CD4-positive, CD25-positive, alpha-beta regulatory T cell (primary cell): ENCODE measurements at places on chromosomes 12 and 14. TPM values are rescaled to one million over a fixed set of nuclear protein-coding genes. Genes with fewer than 3 reads are reported as not detected.
A peak's percentile ranks its signal among the peaks of the same experiment; 100 is the strongest.

Gene SELPLG
- 816 TPM for polyA plus RNA-seq

GRCh38 chr14:68040633-68041369, 221.2 kb downstream of the RAD51B start:
- no peak for DNase-seq

Gene ZBTB39
- 1.8 TPM for polyA plus RNA-seq

- no peak for DNase-seq
Observed at GRCh38 chr12:89943463-89943862, 234.8 kb upstream of the ATP2B1 start.

DNA sequence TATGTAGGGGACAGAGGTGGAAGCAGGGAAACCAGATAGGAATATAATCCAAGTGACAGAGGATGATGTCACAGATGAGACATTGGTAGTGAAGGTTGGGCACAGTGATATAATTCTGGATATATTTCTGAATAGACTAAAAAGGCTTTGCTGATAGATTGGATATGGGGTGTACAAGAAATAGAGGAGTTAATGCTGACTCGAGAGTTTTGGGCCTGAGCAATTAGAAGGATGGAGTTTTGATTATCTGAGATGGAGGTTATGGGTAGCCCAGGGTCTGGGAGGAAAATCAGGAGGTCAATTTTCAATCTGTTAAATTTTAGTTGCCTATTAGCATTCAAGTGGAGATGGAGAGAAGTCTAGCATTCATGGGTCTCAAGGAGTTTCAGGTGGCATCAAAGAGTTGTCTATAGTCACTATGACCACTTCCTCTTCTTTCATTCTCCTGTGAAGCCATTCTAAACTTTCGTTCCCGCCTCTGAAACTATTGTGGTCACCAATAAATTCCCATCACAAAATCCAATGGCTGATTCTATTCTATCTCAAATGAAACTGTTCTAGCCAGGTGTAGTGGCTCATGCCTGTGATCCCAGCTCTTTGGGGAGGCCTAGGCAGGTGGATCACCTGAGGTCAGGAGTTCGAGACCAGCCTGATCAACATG, 10.6 kb upstream of the ANO6 start:
- no peak for DNase-seq

GRCh38 chr12:66829660-66830325, 150.9 kb upstream of the GRIP1 start:
- DNase-seq = peak; percentile 20

GRCh38 chr14:93104961-93105360, 10.8 kb downstream of the ITPK1 start:
- DNase-seq = no peak

- DNase-seq = peak; percentile 6
Observed at GRCh38 chr12:41277100-41277945, 89.2 kb downstream of the PDZRN4 start.

GRCh38 chr12:1325666-1326065, 268.7 kb downstream of the FBXL14 start:
- DNase-seq = no peak

Gene HPD
- not detected for polyA plus RNA-seq

- no peak for DNase-seq
Observed at GRCh38 chr12:70031046-70031445, 206.0 kb downstream of the MYRFL start.

GRCh38 chr14:22226381-22226780, 362.6 kb downstream of the DAD1 start:
- DNase-seq = peak; percentile 44

Gene RERG
- not detected for polyA plus RNA-seq

Gene PAH
- not detected for polyA plus RNA-seq

- no peak for DNase-seq
Observed at GRCh38 chr12:116727261-116727660, 10.6 kb downstream of the SPRING1 start.

Gene CMKLR1
- 0.28 TPM for polyA plus RNA-seq

DNA sequence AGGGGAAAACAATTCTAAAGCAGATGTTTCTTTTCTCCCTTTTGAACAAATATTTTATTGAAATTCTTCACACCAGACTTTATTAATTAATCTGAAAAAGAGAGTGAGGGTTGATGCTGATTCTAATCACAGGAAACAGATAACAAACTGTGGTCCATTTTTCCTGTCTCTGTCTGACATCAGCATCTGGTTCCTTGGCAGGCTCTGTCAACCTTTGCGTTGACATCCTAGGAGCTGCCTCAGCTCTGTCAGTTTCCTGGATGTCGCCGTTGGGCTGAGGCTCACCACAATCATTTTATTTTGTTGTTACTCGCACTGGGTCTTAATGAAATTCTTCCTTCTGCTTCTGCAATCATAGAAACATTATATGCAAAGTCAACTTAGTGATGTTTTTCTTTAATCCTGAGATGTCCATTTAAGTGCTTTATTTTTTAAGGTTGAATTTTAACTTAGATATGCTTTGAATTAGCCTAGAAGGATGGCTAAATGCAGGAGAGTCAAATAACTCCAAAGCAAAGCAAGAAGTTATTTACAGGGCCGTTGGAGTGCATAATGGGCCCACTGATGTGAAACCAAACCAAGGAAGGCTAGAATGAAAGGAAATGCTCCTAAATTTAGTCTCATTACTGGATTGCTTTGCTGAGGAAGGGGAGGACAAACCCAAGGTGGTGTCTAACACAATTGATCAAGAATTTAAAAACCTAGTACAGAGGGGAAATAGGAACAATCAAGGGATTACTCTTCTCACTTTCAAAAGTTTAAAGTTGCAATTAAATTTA, 542.4 kb downstream of the FLRT2 start:
- no peak for DNase-seq

DNA sequence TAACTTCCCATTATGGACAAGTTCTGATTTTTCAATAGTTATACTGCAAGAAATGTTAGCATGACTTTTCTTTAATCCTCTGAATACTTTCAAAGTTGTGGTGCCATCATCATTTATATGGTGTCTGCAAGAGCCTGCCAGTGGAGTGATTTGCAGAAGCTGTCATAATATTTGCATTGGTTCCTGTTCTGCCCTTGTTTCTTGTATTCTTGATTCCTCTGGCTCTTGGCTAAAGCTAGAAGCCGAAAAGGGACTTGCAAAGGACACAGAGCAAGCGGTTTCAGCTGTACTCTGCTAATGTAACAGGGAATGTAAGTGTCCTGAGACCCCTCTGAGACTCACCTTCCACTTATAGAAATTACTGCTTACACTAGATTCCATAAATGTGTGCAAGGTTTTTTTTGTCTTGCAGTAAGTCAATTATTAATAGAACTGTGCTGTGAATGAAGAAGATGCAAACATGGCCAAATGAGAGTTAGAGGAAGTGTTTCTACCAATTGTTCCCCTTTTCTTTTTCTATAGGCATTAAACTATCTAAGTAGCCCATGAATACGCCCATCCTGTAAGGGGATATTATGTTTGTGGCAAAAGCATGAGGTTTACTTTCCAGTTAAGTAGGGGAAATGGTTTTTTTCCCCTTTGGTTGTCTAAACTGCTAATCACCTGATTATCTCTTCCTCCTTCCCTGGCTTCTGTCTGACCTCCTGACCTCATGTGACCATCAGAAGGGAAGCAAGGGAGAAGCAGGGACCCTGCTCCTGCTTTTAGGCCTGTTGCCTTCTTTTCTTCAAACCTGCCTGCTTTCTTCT, 5.3 kb downstream of the DYRK4 start:
- DNase-seq = no peak

DNA sequence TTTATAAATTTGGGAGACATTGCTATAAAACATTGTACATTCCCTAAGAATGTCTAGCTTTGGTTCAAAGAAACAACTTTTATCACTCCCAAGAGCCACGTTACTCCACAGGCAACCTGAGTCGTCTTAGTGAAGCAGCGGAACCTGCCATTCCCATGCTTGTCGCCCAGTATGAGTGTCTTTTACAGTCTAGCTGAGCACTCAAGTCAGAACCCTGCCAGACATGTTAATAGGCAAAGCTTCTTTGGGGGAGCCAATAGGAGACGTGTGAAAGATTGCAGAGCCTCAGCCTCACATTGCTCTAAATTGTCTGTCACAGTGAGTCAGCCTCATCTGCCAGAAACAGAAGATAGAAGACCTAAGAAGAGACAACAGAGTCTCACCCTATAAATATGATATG, 541.6 kb upstream of the FLRT2 start:
- no peak for DNase-seq

DNA sequence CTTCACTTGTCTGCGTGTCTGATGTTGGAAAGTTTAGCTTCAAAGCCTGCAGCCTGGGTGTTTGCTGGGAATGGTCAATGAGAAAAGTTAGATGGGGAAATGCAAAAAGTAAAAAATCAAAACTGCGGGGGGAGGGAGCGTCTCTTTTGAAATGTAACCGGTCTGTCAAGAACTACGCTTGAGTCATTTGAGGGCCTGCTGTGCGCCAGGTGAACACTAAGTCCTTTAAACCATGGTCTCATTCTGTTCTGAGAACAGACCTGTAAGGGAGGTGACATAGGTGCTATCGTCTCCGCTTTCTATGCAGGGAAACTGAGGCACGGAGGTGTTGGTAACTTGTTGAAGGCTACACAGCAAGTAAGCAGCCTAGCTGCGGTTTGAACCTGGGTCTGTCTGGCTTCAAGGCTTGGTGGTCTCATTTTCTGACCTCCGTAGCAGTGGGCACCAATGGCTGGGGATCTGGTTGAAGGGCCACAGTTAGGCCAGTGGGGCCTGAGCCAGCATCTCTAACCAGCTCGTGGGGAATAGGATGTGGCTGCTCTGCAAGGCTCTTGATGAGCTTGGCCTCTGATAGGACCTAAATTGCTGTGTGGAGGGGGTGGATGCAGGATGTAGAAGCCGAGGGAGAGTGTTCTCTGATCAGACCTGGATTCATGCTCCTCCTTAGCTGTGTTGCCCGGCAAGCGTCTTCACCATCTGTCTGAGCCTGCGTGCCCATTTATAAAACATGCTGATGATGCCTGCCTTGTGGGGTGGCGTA, 41.5 kb downstream of the KCTD10 start:
- DNase-seq = no peak

GRCh38 chr14:84976805-84977204, 553.1 kb upstream of the FLRT2 start:
- DNase-seq = no peak

GRCh38 chr14:23793532-23793931, 157.4 kb downstream of the DHRS2 start:
- no peak for DNase-seq

Gene KRT79
- polyA plus RNA-seq = not detected

Gene TPH2
- not detected for polyA plus RNA-seq

Gene RNF212B
- polyA plus RNA-seq = not detected

GRCh38 chr12:117007577-117007976, 91.6 kb downstream of the TESC start:
- no peak for DNase-seq

Gene NRXN3
- not detected for polyA plus RNA-seq

Gene CAPS2
- 1.5 TPM for polyA plus RNA-seq

GRCh38 chr14:68362846-68363245, 430.0 kb downstream of the ZFP36L1 start:
- DNase-seq = no peak

Gene GLT1D1
- polyA plus RNA-seq = not detected

Gene CCDC196
- not detected for polyA plus RNA-seq

DNA sequence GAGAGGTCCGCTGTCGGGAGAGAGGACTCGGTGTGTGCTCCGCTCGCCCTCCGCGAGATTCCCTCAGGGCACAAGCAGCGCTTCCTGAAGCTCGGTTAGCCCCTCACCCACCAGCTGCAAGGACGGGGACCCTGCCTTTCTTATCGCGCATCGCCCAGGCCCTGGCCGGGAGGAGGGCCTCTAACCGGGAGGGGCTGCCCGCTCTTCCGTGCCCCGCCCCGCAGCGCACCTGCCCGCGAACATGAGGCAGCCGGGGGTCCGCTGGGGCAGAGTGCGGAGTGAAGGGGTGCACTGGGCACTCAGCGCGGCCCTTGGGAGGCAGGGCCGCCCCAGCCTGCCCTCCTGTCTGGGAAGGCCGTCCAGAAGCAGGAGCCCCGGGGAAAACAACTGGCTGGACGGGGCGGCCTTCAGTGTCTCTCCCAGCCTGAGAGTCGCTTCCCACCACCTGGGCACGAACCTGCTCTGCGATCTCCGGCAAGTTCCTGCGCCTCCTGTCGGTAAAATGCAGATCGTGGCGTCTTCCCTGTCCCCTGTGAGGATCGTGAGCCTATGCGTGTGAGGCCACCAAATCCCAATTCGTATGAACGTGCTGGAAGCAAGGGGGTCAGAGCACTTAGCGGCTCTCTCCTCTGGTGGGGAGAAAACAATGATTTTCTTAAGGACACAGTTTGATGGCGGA, 28.0 kb upstream of the ADIPOR2 start:
- DNase-seq = peak; percentile 13

DNA sequence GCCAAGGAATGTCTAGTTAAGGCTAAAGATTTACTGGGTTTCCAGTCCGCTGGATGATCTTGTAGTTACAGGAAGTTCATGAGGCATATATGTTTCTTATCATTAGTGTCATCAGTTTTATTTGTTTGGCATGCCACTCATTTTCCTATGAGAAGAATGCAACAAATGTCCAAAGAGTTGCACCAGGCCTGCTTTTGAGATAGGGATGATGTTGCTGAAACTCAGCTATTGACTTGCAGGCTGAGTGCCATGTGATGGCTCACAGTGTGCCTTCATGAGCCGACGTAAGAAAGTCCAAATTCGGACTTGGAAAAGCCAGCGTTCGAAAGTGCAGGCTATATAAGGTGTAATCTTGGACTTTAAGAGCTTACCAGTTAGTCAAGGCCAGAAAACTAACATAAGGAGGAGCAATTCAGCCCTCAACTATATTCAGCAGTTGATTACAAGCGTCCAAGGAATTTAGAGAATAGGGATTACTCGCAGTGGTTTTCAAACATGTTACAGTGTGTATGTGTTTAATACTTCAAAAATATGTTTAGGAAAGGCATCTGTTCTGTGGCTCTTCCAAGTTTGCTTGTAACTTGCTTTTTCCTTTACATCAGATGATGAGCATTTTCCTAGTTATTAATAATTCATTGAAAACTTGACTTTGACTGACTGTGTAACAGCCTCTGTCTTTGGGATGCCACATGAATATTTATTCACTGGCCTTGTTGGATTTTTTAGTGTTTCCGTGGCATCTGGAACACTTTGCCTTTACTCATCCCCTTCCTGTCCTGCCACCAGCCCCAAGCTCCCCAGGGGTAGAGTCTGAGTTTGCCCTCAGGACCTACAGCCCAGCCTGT, 101.3 kb downstream of the LGMN start:
- no peak for DNase-seq

Gene ARHGAP9
- polyA plus RNA-seq = 177 TPM

Gene SMIM41
- not detected for polyA plus RNA-seq

DNA sequence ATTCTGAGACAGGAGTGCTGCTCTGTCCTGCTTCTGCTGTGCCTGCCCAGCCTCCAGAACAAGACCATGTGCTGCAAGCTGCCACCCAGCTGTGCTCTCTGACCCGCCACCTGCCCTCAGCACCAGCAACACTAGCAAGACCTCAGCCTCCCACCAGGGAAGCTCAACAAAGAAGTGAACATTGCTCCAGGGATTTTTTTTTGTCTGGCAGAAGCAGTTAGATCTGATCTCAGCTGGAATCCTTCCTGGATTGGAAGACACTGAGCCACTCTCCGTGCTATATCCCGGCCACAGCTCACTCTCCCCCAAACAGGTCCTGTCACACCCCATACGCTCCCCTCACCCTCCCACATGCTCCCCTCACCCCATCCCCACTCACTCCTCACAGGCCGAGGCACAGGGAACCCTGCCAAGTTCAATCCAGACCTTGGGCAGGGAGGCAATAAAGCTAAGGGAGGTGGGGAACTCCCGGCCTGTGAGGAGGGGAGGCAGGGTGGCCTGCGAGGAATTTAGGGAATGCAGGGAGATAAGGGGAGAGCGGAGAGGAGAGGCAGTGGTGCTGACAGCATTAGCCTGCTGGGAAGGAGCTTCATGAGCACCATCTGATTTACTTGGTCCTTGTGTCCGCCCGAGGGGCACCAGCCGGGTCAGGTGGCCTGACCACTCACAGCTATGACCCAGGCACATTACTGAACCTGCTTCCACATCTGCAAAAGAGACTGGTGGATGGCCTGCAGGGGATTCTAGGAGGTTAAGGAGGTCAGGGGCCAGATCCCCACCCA, 29.7 kb downstream of the CCDC85C start:
- no peak for DNase-seq
